Activated CD8-positive, alpha-beta memory T cell treated with anti-CD3 and anti-CD28 coated beads for 1 hour (primary cell): ENCODE measurements at places on chromosomes 13 and 19.

- no peak for DNase-seq
Observed at GRCh38 chr19:54458648-54459281, 4.8 kb downstream of the LENG9 start.

DNA sequence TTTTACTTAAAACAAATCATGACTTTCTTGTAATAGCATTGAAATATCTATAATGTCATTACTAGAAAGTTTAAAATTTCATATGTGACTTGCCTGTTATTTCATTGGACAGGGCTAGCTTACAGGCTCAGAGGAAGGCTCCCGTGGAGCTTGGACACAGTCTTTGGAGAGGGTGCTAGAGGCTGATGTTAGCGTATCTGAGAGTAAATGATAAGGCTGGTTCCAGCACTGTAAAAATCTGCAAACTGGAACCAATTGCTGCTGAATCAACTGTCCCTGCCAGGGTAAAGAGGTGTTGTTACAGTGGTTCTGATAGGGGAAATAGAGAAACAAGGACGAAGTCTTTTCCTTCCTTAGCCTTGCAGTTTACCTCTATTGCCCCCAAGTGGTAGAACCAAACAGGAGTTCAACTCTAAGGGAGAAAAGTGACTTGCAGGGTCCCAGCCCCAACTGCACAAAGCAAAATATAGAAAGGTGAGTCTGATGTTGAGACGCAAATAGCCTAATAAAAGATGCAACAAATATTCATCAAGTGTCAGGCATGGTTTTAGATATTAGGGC is 901.7 kb downstream of the DIAPH3 start:
- DNase-seq = no peak

DNA sequence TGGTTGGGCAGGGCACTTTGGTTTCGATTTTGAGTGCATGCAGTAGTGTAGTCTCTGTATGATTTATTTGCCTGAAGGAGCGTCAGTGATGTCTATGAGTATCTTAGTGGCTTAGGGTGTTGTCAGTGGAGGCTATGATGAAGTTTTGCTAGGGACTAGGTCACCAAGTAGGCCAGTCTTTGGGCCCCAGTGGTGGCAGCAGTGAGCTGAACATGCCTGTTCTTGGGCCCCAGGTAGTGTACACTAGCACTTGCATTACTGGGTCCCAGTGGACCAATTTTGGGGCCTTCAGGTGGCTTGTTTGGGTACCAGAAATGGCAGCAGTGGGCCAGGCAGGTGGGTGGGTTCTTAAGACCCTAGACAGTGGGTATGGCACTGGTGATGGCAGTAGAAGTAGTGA is 598.7 kb upstream of the SPRY2 start:
- no peak for DNase-seq

GRCh38 chr13:98749501-98749900 is 3.0 kb downstream of the SLC15A1 start:
- DNase-seq = no peak

- DNase-seq = peak; percentile 94
Observed at GRCh38 chr19:58554494-58555368, at the start of gene CHMP2A. CHMP2A (minus strand) TSS chr19:58555105; CDS start chr19:58554212, 893 bp downstream.

- DNase-seq = no peak
Observed at GRCh38 chr13:45674908-45675307, 27.2 kb upstream of the CBY2 start.

GRCh38 chr19:47081095-47081494 is 32.5 kb downstream of the ZC3H4 start:
- DNase-seq = no peak

DNA sequence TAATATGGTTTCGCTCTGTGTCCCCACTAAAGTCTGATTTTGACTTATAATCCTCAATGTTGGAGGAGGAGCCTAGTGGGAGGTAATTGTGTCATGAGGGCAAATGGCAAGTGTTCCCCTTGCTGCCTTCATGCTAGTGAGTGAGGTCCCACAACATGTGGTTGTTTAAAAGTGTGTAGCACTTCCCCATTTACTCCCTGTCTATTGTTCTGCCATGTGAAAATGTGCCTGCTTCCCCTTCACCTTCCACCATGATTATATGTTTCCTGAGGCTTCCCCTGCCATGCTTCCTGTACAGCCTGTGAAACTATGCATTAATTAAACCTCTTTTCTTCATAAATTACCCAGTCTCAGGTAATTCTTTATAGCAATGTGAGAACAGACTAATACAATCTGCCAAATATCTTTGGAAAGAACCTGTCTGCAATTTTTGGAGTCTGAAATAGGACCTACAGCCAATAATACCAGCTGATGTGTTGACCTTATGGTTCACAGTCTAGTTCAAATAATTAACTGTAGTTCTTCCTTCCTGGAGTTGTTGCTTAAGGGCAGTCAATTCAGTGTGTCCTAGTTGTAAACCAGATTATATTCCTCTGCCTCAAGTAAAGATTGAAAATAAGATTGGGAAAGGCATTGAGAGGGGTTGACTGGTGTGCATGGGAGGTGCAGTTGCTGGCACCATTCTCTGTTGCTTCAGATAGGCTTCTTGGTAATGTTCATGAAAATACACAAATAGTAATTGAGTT is 1442.9 kb downstream of the SLITRK1 start:
- no peak for DNase-seq

DNA sequence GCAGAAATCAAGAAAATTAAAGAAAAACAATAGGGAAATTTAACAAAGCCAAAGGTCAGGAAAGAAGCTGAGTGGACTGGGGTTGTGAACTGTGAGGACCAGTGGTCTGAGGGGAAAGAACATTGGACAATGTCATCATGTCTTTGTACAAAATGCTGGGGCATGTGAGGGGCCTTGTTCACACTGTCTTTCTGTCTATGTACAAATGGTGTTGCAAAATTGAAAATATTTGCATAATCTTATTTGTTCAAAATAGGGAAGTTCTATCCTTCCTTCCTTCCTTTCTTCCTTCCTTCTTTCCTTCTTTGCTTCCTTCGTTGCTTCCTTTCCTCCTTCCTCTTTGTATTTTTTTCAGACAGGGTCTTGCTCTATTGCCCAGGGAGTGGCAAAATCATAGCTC is 79.2 kb upstream of the SCEL start:
- no peak for DNase-seq

GRCh38 chr19:38557205-38557799 is 60.5 kb downstream of the MAP4K1 start:
- DNase-seq = peak; percentile 11

DNA sequence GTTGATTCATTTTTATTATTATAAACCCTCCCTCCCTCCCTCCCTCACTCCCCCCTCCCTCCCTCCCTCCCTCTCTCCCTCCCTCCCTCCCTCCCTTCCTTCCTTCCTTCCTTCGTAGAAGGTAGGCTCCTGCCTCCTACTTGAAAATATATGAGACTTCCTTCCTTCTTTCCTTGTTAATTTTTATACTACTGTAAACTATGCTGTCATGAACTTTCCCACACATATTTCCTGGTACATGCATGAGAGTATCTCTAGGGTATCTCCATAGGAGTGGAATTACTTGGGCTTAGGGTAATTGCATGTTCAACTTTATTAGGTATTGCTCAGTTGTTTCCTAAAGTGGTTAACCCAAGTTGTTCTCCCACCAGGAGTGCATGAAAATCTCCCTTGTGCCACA is 330.6 kb downstream of the KCNRG start:
- DNase-seq = no peak

DNA sequence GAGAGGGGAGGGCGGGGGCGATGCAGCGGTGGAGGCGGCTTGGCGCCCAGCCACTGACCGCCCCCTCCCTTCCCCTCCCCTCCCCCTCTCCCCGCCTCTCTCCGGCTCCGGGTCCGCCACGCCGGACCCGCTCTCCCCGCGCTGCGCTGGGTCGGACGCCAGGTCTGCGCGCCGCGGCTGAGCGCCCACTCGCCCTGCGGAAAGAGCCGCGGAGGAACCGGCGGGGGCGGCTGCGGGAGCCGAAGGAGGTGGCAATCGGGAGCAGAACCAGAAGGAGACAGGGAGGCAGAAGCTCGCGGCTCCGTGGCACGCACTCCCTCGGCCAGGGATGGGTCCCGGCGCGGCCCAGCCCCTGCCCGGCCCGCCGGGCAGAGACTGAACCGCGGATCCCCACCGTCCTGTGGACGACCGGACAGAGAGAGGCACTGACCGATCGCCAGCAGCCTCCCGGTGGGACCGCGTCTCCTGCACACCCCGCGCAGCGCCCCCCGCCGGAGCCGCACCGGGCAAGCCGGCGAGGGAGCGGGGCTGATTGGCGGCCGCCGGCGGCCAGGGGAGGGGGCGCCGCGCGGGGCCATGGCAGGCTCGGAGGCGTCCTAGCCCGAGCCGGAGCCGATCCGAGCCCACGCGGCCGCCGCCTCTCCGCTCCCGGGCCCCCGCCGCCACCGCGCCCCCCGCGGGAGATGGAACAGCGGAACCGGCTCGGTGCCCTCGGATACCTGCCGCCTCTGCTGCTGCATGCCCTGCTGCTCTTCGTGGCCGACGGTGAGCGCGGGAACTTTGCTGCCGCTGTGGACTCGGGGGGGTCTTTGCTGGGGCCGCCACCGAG is at the start of gene VSTM2B:
Gene VSTM2B (plus strand): TSS at position 94 of the 829 bp plus-strand sequence. CDS start 590 bp downstream, at position 684.
- no peak for DNase-seq

DNA sequence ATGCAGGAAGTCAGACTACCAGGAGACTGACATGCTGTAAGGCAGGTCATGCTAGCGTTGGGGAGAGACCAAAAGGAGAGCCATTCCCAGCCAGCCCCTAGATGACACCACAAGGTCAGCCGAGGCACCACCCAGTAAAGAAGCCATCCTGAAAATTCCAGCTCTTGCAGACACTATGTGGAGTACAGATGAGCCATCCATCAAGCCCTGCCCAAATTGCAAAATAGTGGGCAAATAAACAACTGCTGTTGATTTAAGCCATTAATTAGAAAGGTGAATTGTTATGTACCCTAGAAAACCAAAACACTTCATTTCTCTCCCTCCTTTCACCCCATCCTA is 82.1 kb downstream of the TBC1D4 start:
- DNase-seq = no peak

GRCh38 chr13:51230477-51231105 is 8.4 kb downstream of the FAM124A start:
- no peak for DNase-seq

GRCh38 chr19:11375143-11375948 is 880 bp downstream of the SWSAP1 start:
- peak; percentile 20 for DNase-seq

DNA sequence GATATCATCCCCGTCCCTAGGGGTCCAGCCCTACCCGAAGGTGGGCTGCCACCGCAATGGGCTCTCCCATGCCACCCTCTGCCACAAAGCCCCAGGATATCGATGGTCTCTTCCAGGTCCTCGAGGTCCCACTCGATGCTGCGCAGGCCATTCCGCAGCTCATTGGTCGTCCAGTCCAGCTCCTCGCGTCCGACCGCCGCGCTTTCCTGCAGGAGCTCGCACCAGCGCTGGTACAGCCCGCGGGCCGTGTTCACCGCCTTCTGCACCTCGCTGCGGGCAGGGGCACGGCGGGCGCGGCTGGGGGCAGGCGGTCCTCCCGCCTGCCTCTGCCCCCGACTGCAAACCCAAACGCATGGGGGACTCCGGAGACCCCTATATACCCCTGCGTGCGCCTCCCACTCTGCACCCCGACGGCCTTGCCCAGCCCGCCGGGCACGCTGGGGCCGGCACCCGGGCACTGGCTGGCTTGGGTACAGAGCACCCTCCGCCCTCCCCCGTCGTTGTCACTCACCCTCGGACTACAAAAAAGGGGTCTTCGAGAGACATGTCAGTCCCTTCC is 468 bp downstream of the STX10 start:
- no peak for DNase-seq

DNA sequence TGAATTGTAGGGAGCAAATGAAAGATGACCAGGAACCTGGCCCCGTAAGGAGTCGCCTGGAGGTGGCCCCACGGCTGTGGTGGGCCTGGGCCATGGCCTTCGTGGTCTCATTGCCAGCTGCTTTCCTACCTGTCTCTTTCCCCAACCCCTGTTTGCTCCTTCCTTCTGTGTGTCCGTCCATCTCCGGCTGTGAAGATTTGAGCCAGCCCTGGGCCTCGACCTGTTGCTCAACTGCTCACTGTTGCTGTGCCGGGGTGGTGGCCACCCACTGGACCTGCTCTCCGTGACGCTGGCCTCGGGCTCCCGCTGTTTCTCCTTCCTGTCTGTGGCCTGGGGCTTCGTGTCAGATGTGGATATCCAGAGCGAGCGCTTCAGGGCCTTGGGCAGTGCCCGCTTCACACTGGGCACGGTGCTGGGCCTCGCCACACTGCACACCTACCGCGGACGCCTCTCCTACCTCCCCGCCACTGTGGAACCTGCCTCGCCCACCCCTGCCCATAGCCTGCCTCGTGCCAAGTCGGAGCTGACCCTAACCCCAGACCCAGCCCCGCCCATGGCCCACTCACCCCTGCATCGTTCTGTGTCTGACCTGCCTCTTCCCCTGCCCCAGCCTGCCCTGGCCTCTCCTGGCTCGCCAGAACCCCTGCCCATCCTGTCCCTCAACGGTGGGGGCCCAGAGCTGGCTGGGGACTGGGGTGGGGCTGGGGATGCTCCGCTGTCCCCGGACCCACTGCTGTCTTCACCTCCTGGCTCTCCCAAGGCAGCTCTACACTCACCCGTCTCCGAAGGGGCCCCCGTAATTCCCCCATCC is 8.5 kb downstream of the DBP start:
- no peak for DNase-seq

- no peak for DNase-seq
Observed at GRCh38 chr13:50735071-50735470, 108.4 kb downstream of the DLEU7 start.

DNA sequence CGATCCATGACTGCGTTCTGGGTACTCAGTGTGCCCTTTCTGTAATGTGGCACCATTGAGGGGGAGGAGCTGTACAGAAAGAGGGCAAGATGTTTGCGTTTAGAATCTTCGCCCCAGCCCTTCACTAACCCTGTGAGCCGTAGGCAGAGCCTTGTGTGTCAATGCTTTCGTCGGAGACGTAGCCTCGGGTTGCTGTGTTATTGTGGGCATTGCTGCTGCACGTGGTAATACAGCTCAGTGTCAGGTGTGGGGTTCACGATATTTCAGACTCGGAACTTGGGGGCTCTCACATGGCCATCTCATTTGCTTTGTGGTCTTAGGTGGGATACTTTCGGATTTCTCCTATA is 6.1 kb downstream of the RPS9 start:
- no peak for DNase-seq

DNA sequence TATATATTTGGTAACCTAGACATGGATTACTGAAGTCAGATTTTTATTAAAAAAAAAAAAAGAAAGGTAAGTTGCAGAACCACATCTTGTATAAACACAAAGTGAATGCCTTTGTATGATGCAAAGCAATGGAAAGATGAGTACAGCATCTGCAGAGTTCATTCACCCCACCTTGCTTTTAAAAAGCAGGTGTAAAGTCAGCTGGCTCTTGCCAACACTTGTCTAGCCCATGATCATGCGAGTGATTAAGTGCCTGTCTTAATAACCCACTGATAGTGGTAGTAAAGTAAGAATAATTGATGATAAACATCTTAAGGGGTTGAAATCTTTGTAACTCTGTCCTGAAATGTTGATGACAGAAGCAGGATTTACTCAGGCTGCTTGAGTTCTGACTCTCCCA is 710.4 kb downstream of the EFNB2 start:
- DNase-seq = no peak
